ENCODE measurements at places on chromosomes 13 and 19.

DNA sequence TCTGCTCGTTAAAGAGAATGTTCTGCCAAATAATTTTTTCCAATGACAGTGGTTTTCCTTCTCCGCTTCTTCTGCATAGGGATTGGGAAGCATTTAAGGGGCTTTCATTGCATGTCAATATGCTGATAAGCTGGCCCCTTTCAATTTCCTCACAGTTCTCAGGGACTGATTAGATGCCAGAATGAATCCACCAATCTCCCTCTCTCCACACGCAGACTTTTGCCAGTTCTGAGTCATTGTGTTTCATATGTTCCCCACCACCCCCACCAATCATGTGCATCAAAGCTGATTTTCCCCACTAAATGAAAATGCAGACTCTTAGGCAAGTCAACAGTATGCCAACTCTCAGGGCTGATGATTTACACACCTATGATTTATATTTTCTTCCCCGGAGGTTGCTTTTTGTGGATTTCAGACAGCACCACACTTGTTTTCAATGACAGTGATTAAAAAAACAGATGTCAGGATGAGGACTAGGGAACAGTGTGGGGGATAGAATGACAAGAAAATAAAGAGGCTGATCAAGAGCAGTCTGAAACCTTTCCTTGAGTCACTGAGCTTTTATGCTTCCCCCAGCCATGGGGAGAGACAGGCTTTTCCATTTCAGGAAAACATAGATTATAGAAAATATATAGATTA, 47.9 kb upstream of the C13orf42 start:
- no peak for DNase-seq

DNA sequence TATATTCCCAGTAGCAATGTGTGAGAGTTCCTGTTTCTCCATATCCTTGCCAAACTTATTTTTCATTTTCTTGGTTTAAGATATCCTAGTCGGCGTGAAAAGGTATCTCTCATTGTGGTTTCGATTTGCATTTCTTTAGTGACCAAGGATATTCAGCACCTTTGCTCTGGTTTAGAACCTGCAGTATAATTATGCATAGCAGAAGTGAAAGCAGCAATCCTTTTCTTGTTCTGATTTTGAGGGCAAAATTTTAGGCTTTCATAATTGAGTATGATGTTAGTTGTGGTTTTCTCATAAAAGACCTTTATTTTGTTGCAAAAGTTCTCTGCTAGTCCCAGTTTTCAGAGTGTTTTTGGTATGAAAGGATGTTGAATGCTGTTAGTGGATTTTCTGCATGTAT, 491.0 kb downstream of the FGF9 start:
- no peak for DNase-seq

GRCh38 chr13:82717249-82717648, 1165.0 kb downstream of the SLITRK1 start:
- no peak for DNase-seq

DNA sequence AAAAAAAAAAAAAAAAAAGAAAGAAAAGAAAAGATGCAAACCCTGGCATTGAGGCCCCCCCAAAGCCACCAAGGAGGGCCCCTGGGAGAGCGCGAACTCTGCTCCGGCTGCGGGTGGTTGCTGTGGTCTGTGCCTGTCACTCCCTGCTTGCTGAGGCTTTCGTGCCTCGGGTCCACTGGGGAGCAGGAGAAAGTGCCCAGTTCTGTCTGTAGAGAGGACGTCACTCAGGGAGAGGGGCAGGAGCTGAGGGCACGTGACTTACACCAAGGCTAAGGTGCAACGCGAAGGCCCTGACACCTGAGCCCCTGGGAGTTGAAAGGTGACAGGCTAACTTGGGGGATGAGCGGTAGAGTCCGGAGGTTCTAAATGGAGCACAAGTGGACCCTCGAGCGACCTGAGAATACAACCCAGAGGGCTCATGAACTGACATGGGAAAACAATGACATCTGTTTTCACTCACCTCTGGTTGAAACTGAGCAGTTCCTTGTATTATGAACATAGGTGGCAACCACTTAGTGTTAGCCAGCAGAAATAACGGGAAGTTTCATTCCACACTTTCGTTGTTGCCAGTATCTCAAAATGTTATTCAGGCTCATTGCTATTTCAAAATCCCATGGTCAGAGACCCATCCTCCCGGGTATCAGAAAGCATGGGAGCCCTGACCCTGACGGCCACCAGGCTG, 69.2 kb upstream of the TM9SF2 start:
- no peak for DNase-seq

GRCh38 chr19:47240556-47240955, 9.6 kb upstream of the BBC3 start:
- DNase-seq, result no peak
